Naive B cell (primary cell): ENCODE measurements at places on chromosomes 5 and 9.

DNA sequence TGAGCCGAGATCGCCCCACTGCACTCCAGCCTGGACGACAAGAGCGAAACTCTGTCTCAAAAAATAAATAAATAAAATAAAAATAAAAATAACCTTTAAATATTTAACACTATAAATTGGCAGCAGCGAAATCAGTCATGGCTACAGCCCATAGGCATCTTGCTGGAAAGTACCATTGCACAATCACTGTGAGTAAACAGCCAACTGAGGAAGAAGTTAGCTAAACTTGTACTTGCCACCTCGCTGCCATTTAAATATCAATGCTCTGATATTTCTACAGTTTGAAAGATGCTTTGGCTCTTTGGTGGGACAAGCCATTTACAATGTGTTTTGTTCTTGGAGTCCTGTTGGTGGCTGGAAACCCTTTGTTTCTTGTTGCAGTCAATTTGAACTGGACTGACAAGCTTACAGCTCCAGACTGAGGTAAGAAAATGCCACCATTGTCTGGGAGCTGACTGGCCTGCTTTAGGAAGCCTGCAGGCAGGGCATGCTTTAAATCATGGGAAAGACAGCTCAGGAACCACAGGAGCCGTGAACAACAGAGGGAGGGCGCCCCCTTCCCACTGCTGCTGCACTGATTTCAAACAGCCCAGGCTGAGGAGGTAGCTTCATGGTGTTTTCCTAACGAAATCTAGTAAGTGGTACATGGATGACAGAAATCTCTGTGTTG, 322.8 kb upstream of the RFX3 start:
- DNase-seq = no peak

GRCh38 chr9:137323531-137324331, 21.7 kb upstream of the NRARP start:
- DNase-seq = no peak

DNA sequence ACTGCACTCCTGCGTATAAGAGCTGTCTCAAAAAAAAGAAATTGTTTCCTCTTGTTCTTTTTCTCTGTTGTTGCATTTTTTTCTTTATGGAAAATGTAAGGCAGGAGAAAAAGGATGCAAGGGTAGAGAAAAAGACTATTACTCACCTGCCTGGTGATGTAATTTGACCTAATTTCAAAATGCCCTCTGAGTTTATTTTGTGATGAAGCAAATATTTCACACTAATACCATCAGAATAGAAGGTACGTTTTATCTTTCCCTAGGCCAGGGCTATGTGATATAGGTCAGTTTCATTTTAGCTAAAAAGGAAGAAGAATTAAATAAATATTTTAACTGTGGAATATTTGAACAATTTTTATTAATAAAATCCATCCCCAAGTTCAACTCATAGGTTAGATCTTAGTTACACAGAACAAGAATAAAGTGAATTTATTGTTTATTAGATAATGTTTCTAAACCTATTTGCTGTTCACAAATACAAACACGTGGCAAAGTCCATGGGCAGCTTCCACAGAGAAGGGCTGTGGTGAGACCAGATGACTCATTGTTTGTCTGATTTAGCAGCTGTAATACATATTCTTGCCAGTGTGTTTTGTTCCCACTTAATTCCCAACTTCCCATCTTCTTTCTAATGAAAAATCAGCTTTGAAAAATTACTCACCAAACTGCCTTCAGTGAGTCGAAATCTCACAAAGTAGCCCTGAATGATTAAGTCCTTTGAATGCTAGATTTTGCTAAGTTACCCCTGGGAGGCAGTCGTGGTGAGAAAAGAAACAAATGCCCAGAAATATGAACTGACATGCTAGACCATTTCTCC, 52.8 kb upstream of the CCDC112 start:
- DNase-seq = no peak

GRCh38 chr9:36401164-36401740, 1.2 kb upstream of the RNF38 start:
- no peak for DNase-seq

DNA sequence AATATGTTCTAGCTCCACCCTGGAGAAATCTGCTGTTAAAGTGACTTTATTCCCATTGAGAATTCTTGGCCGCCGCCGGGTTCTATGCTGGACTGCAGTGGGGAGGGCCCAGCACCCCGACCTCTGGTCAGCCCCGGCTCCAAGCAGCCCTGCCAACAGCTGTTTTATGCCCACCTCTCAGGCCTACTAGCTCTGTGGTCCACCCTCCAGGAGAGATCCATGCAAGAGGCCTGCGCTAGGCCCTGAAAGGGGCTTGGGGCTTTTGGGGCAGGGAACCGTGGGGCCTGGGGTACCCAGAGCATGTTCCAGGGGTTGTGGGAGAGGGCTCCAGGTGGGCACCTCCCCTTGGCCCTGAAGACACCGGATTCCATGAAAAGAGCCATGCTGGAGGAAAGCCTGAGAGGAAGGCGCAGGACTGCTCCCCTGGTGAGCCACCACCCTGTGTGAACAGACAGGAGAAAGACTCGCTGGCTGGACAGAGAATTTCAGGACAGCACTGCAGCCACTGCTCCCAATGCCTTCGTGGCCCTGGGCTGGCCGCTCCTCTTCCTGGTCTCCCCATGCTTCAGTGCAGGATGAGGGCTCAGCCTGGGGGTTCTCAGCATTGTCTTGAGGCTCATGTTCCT, 44.6 kb upstream of the RUFY1 start:
- DNase-seq = no peak

DNA sequence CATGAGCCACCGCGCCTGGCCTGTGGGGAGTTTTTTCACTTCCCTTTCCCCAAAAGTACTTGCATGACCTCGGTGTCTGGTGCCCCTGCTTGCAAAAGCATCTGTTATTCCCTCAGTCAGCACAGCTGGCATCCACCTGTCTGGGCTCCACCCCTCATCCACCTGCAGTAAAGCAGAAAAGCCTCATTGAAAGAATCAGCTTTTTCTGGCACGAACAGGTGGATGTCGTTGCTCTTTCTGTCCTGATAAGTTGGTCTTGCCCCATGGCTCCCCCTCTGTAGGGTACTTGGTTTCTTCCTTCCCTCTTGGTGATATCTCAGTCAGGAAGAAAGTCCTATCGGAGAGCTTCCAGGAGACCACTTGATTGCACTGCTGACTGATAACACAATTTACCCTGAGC, 37.4 kb downstream of the WWC1 start:
- no peak for DNase-seq

DNA sequence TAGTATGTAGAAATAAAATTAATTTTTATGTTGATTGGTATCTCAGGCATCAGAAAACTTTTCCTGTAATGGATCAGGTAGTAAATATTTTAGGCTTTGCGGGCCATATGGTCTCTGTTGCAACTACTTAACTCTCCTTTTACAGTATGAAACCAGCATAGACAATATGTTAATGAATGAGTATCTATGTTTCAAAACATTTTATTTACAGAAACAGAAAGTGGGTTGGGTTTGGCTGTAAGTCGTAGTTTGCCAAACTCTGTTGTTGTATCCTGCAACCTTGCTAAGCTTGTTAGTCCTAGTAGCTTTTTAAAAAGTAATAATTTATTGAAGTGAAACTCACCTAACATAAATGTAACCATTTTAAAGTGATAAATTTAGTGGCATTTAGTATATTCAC, 132.1 kb downstream of the NR3C1 start:
- DNase-seq = no peak

DNA sequence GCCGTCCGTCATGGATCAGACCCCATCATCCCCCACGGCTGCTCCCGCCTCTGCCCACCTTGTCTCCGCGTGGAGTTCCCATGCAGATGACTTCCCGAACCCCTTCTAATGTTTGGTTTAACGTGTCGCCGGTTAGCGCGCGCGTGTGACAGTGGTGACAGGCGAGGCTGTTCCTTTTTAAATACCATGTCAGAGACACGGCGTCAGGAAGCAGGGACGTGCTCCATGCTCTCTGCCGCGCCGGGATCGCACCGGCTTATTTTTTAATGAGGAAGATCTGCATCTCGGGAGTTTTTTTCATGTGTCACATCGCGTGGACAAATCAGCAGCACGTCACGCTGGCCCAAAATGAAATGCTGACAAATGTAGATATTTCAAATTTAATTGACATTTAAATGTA, 35.9 kb downstream of the CRB2 start:
- no peak for DNase-seq

DNA sequence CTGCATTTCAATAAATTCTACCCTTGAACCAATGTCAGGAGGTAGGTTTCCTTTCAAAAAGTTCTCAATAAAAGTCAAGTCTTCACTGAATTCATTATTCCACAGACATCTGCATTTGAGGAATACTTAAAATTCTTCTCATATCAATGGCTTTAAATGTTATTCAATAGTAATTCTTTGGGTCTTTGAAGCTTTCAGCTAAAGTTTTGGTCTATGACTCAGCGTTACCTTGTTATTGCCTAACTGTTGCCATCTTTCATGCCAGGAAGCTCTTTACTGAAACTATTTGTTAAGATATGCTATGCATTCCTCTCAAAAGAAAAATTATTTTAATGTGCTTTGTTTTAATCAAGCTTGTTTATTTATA, 170.5 kb downstream of the NNT start:
- DNase-seq = no peak

DNA sequence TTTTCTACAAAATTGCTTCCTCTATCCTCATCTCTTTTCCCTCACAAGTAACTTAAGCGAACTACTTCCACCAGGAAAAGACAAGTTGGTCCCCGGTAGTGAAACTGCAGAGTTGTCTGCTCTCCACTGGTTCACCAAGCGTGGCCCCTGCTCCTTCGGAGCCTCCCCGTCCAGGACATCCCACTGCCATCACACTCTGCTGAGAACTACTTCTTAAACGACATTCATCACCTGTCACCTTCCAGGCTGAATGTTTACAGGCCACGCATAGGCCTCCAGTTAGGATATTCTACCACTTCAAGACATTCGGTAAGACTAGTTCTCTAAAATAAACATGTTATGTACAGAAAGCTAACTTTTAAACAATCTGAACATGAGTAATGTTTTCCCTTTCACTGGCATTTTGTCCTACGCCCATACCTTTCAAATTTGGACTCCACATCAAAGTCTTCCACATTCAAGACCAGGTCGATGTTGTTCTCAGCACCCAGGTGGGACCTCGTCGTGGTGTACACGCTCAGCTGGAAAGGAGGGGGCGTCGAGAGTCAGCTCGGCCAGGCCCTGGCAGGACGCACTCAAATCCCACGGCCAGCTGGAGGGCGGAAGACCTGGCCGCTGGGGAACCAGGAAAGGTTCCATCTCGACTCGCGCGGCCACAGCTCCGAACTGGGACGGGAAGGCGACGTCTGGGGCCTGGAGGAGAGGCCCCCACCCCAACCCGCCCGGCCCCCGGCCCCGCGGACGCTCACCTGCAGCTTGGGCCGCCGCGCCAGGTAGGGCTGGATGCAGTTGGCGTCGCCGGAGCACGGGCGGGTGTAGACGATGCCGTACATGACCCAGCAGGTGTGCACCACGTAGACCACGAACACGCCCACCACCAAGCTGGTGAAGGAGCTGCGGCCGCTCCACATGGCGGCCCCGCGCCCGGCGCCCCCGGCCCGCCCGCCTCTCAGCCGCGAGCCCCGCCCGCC, 683 bp downstream of the CLPTM1L start:
- DNase-seq = no peak

DNA sequence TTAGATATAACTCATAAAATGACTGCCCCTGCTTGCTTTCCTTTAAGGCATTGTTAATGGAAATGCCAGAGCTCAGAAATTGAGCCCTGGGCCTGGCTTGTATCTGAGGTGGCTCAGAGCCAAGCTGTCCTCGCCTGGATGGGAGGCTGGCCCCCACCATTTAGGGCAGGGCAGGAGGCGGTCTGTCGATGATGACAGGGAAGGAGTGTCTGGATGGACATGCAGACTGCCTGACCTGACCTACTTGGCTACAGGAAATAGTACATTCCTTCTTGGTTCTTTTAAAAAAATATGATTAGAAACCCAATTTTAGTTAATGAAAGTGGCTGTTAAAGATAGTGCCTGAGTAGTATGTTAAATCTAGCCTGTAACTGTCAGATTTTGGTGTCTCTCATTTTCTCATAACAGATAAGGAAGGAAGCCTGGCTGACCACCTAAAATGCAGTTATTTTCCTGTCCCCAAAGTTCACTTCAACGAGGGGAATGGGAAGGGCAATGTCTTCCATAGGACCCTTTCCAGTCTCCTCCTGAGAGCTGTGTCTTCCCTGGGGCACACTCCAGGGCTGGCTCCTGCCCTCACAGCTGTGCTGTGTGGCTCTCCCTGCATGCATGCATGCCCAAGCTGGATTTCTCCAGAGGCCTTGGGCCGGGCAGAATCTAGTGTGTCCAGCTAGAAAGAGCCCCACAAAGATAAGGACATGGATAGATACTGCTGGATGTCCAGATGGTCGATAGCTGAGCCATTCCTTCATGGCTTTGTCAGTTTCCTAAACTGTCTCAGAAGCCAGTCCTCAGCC, 42.3 kb downstream of the MACROH2A1 start:
- no peak for DNase-seq

DNA sequence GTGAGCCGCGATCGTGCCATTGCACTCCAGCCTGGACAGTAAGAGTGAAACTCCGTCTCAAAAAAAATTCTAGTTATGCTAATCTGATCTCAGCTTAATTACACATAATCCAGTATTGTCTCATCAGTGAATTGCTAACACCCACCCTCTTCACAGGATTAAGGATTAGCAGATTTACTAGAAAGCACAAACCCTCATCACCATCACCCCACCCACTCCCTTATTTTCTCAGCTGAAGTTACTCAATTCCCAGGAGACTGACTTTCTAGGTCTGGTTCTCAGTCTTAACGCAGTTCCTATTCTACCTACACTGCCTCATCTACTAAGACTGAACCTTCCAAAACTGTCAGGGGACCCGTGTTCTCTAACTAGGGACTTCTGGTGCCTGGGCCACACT, 9.0 kb downstream of the TOR1B start:
- DNase-seq = no peak

DNA sequence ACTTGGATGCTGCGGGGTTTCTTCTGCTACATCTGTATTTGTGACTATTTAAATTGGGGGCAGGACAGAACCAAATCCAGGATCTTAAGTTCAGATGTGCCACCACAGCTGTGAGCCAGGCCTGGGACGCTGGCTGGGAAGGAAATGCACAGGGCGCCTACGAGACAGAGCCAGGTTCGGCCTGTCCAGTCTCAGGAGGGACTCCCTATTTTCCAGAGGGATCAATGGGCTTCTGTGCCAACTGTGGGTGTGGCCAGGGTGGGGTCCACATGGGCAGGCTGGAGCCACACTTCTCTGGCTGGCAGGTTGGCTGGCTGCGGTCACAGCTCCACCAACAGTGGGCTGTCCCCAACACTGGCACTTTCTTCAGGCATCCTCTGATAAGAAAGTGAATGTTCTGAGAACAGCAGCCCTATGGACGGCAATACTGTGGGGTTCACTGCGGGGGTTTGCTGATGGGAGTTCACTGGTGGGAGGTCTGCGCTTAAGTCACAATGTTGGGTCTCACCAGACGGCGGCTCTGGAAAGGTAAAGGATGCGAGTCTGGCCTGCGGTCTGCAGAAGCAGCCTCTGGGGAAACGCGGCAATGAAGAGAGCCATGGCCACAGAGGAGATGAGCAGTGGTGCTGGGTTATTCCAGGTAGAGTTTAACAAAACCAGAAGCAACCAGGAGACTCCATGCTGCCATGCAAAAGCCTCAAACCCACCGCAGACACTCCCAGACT, 78.1 kb downstream of the DAP start:
- DNase-seq = no peak

- no peak for DNase-seq
These were observed 102.1 kb upstream of the C9orf72 start for GRCh38 chr9:27675354-27675753.
